T-helper 22 cell (primary cell): ENCODE measurements at places on chromosomes 5 and 9.

GRCh38 chr5:77321793-77322394, 111.4 kb downstream of the PDE8B start:
- DNase-seq = no peak

DNA sequence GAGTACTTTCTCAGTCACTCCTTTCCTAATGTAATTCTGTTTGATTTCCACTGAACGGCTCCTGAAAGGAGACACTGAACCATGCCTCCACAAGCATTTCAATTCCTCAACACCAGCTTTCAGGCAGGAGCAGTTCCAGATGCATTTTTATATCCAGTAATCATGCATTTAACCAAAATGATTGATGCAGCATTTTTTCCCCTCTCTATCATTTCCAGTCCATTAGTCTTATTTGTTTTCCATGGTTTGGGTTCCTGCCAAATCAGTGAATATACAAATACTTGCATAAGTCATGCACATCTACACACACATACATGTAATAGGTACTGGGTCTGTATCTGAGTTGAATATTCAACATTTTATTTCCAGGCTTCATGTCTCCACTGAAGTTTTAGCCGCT, 122.7 kb downstream of the GRIA1 start:
- no peak for DNase-seq

DNA sequence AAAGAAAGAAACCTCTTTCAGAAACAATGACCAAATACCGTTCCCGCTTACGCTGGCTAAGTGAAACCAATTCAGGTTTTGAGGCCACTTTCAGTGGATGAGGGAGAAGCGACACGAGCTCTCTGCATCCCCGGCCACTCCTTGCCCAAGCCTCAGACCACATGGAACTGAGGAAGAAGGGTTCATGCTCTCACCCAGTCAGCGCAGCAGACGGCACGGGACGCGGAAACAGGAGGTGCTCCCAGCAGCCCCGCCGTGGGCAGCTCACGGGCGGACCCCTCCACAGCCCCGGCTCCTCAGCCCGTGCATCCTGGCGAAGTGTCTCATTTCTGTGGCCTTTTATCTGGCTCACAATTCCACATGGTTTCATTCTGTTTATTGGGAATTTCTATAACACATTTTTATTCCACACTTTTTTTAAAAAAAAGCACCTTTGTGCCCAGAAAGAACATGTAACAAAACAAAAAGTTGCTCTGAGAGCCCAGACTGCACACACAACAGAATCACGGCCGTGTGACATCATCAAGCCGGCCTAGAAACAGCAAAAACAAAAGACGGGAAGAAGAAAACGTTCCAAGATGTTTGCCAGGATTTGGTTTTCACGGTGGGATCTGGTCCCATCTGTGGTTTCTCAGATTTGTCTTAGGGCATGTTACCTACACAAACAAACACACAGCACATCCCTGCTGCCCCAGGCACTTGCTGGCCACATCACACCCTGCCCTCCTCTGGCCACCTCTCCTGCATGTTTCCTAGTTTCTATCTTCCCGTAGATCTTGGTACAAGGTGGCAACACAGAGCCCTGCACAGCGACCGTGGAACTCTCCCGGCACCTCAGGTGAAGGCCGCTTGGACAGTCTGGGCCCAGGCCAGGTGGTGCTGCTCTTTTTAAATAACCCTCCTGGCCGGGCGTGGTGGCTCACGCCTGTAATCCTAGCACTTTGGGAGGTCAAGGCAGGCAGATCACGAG, 16.2 kb downstream of the QSOX2 start:
- no peak for DNase-seq

GRCh38 chr5:57383093-57383861, 99.3 kb downstream of the ACTBL2 start:
- DNase-seq = peak; percentile 3

DNA sequence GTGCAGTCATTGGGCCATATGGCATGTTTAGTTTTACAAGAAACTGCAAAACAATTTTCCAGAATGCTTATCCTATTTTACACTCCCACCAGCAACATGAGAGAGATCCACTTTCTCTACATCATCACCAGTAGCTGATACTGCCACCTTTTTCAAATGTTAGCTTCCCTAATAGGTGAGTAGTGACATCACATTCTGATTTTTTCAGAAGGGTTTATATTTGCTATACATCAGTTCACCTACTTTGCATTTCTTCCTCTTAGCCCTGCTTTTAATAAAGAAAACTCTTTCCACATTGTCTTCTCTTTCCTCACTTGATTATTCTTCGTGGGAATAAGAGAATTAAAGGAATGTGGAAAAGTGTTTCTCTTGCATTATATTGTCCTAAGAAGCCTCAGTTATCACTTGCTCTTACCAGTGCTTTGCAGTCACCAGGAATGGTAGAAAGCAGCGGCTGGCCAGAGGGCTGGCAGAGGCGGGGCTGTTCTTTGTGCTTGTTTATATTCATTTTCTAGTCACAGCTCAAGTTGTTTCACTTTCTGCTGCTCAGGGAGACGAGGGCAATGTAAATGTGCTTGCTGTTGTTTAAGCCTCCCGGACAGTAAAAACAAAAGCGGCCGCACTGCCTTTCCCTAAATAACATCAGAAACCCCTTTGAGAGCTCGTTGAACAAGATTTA, 164.8 kb downstream of the HSD17B3 start:
- DNase-seq = no peak

- no peak for DNase-seq
Measured at GRCh38 chr5:10418654-10419345, 22.9 kb upstream of the ROPN1L start.

- DNase-seq = no peak
Measured at GRCh38 chr9:133230093-133230492, 21.0 kb upstream of the OBP2B start.

DNA sequence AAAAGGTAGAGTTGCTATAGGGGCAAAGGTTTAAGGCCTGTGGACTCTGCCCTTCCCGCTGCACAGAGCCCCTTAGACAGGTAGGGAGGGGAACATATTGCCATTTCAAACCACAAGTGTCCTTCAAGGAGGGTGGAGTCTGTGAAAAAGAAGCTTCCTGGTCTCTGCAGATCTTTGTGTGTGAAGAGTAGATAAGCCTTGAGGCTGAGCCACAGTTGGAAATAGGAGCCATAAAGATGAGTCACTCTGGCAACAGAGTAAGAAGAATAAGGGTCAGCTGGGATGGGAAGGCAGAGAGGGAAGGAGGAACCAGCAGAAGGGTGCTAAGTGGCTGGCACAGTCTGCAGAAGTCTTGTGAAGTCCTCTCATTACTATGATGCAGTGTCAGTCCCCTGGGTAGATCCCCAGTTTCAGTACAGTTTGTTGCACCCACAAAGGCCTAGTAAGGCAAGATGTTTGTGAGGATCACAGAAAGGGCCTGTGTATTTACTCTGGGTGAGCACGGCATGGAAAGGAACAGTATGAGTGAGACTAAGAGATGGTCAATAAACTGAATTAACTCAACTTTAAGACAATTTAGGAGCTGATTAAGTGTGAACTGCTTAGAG, 18.1 kb downstream of the GRXCR2 start:
- DNase-seq = no peak
